Activated T-helper 1 cell treated with anti-CD3 and anti-CD28 coated beads, Interleukin-2, amount 50 U/mL, for 16 hours (primary cell): ENCODE measurements at places on chromosomes 5 and 9.

DNA sequence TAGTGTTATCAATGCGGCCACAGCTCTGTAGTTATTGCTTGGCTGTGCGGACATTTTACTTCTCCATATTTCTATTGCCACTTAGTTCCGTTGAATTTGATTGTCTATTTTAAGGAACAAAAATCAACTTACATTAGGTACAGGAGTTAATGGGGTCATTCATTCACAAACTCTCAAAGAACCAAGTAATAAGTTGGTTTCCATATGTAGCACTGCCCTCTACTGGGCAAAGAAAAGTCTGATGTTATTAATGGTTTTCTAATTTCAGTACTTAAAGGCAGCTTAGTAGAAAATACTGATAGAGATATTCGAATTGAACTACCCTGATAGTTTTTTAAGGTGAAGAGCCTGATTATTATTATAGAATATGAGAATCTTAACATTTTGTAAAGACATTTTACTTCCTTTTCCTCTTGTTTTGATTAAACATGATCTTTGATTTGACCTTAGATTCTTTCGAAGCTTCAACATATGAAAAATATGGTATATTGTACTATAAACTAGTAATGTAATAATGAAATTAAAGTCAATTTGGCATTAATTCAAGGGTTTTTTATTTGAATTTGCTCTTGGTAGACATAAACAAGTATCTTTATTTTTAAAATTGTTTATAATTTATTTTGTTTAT, 119.5 kb upstream of the CTNND2 start:
- DNase-seq, result no peak

DNA sequence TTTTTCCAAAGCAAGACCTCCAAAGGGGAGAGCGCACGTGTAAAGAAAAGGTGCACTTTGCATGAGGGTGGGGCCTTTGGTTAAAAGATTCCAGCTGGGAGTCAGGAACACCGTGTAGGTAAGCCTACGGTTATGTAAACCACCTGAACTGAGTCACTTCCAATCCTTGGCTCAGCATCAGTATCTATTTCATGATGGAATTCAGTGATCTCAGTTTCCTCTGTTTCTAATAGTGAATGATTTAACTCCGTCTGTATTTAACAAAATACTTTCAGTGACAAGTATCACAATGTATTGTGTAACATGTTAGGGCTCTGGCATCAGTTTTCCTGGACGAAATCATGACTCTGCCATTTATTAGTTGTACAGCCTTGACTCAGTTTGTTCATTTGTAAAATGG, 1.3 kb upstream of the SVEP1 start:
- no peak for DNase-seq

DNA sequence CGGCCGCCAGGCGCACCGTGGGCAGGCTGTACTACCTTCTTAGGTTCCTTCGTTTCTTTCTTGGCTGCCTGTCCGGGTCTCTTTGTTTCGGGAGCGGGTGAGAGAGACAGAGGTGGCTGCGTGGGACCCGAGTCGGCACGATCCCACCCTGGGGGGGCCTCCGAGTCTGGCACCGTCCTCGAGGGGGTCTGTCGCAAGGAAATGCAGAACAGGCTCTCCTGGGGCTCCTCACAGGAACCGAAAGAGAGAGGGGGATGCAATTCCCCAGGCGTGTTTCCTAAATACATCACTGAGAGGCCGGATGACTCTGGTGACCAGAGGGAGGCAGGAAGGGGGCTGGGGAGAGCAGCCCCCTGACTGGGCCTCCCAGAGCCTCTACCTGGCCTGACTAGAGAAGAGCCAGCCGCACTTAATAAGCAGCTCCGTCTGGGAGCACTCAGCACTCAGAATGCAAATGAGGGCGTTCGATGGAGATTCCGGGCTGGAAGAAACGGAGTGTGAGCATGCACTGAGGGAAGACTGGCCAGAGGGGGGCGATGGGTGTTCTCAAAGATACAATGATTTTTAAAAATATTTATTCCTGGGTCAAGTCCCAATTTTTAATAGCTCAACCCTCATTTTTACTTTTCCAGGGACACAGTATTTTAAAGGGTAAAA, 11.7 kb upstream of the INPP5E start:
- DNase-seq, result no peak

DNA sequence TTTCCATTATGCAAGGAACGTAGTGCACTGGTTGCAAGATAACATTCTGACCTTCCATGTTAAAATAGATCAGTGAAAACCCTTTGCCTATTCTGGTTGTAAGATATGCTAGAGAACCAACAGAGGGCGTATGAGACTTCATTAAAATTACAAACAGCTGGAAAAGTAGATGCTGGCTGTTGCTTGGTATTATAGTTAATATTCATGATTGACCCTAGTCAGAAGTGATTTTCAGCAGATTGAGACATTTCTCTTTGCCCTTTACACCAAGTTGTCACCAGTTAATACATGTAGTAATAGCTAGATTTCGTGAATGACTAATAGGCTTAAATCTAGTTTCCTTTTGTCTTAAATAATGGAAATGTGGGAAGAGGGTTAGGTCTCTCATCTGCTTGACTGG, 13.8 kb upstream of the FGF18 start:
- no peak for DNase-seq

DNA sequence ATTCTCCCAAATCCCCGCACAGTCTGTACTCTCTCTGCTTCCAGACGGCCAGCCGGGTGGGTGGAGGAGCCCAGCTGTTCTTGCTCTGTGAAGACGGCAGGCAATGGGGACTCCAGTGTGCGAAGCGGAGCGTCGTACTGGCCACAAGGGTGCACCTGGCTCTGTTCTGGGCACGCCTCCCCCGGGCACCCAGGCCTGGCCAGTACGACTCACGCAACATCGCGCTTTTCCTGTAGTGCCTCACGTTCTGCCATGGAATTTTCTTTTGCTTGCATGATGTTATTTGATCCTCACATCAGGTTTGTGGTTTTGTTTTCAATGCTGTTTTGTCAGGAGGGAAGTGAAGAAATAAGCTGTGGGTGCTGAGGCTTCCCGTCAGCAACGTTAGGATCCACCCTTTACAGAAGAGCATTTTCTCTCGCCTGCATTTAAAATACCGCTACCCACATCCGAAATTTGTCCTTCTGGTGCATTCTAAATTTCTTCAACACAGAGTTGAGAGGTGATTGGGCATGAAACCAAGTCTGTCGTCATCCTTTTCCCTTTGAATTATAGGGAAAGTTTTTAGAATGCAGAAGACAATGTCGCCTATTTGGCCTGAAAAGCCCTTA, 311.7 kb downstream of the TRIM36 start:
- DNase-seq, result no peak
